ENCODE measurements at places on chromosomes 2 and 18. TPM values are rescaled to one million over a fixed set of nuclear protein-coding genes. Genes with fewer than 3 reads are reported as not detected.

- no peak overlapping the region for H3K4me3 ChIP-seq
- no peaks in the 10 kb centered on the region for H3K4me1 ChIP-seq
- DNase-seq, result no peak
- no peaks in the 10 kb centered on the region for H3K36me3 ChIP-seq
- H3K27ac ChIP-seq, result no peak overlapping the region
Observed at GRCh38 chr2:229416116-229416694, 145.1 kb upstream of the PID1 start.

The LRATD1 gene
- total RNA-seq, result 3.8 TPM

The FOXD4L1 gene
- total RNA-seq, result 0.43 TPM

DNA sequence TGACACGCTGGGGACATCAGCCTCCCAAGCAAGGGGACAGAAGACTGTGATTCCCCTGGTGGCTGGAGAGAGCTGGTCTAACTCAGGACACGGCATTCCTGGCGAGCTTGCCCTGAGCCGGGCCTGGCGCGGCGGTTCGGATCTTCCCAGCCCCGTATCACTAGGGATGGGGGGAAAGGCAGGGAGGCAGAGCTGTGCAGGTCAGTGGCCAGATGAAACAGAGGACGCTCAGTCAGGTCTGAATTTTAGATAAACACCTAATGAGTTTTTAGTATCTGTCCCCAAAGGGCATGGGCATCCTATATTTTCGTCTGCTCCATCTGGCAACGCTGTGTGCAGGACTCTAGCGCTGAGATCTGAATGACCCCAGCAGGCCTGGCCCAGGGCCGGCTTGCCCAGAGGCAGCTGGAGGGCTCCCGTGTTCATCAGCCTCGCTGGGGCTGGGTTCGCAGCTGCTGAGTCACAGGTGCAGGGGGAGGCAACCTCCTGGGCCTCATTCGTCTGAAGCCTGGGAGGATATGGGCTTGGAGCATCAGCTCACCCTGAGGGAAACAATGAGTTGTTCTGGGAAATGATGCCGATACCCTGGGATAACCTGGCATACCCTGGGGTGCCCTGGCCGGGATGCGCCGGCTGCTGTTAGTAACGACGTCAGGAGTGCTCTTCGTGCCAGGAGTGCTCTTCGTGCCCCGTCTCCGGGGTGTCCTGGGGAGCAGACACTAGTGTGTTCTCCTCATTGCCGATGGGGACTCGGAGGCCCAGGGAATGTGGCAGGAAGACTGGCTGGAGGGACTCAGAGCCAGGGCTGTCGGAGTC is 48.1 kb upstream of the HPCAL1 start:
- H3K4me3 ChIP-seq, result no peak overlapping the region
- peak; percentile 66 for DNase-seq
- peaks cover 15% of the 10 kb centered on the region for H3K4me1 ChIP-seq

- peaks cover 31% of the 10 kb centered on the region for H3K4me1 ChIP-seq
- no peak overlapping the region for H3K27ac ChIP-seq
- H3K36me3 ChIP-seq, result no peaks in the 10 kb centered on the region
Observed at GRCh38 chr2:38603402-38604290, 918 bp upstream of the HNRNPLL start.

The RGPD8 gene
- total RNA-seq, result 5.0 TPM

GRCh38 chr18:24500217-24500616 is 39.8 kb downstream of the HRH4 start:
- no peak overlapping the region for H3K4me3 ChIP-seq
- DNase-seq, result no peak
- H3K27ac ChIP-seq, result no peak overlapping the region
- H3K36me3 ChIP-seq, result no peaks in the 10 kb centered on the region
- H3K4me1 ChIP-seq, result peaks cover 8% of the 10 kb centered on the region

The DLGAP1 gene
- not detected for total RNA-seq

- H3K36me3 ChIP-seq, result no peaks in the 10 kb centered on the region
- no peak overlapping the region for H3K4me3 ChIP-seq
- no peaks in the 10 kb centered on the region for H3K4me1 ChIP-seq
- H3K27ac ChIP-seq, result no peak overlapping the region
Observed at GRCh38 chr2:174675615-174676014, 78.0 kb upstream of the WIPF1 start.

DNA sequence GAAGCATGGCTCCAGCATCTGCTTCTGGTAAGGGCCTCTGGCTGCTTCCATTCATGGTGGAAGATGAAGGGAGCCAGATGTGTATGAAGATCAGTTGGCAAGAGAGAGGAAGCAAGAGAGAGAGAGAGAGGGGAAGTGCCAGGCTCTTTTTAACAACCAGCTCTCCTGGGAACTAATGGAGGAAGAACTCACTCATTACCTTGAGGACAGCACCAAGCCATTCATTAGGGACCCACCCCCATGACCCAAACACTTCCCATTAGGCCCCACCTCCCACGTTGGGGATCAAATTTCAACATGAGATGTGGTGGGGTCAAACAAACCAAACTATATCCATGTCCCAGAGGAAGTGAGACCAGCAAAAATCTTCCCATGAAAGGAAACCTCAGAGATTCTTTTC is 124.8 kb upstream of the SIX2 start:
- DNase-seq, result no peak
- no peak overlapping the region for H3K27ac ChIP-seq
- H3K27me3 ChIP-seq, result no peaks in the 10 kb centered on the region

GRCh38 chr18:79770826-79771225 is 26.9 kb upstream of the KCNG2 start:
- DNase-seq, result no peak
- H3K27me3 ChIP-seq, result peaks cover 93% of the 10 kb centered on the region
- H3K27ac ChIP-seq, result no peak overlapping the region
- H3K4me3 ChIP-seq, result no peak overlapping the region

GRCh38 chr2:25669520-25669919 is 3.9 kb downstream of the DTNB start:
- H3K27ac ChIP-seq, result no peak overlapping the region
- no peak for DNase-seq
- peaks cover 56% of the 10 kb centered on the region for H3K4me1 ChIP-seq
- no peaks in the 10 kb centered on the region for H3K36me3 ChIP-seq
- H3K27me3 ChIP-seq, result no peaks in the 10 kb centered on the region

DNA sequence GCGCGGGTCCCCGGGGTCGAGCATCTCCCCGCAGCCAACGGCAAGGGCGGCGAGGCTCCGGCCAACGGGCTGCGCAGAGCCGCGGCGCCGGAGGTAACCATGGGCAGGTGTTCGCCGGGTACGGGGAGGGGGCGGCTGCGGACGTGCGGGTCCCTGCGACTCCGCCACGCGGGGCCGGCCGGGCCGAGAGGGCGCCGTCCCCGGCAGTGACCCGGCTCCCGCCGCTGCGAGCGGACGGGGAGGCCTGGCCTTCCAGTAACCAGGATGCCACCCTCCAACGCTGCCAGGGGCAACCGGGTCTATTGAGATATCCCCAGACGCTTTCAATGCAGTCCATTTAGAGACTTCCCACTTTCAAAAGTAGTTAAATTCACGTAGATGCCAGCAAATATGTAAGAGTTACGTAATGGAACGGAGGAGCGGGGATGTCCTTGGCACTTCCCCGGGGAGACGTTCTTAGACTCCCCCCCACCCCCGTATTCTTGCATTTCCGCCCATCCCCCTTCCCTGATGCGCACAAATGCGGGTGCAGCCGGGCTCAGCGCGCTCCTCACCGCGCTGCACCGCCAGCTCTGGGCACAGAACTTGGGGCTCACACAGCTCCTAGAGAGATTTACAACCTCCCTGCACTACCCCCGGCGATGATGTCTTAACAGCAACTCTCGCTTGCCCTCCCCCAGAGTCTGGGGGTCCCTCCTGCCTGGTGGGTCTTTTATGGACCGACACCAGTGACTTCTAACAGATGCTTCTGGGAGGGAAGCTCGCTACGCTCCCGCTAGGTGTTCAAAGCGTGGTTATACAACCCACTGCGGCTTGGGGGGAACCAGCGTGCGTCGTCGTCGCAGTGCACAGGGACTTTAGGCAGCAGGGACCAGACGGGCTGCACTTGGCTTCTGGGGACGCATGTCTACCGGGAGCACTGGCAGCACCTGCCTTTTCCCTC is 657 bp downstream of the SGPP2 start:
- no peaks in the 10 kb centered on the region for H3K36me3 ChIP-seq
- H3K27ac ChIP-seq, result no peak overlapping the region
- H3K4me3 ChIP-seq, result peak overlapping the region; percentile 54
- peak; percentile 26 for DNase-seq
- no peaks in the 10 kb centered on the region for H3K27me3 ChIP-seq

DNA sequence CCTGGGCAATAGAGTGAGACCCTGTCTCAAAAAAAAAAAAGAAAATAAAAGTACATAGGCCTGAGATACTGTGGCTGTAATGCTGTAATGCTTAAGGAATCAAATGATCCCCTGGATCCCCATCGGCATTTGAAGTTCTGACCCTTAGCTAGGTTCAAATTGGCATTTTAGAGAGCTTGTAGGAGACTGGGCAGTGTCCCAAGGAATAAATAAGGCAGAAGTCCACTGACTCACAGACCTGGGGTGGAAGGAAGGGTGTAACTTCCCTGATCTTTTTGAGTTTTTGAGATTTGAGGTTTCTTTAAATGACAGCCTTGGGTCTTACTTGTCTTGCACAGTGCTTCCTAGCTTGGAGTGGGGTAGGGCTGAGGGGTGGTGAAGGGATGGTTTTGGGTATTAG is 553.7 kb downstream of the SLC4A3 start:
- no peak overlapping the region for H3K27ac ChIP-seq
- no peaks in the 10 kb centered on the region for H3K27me3 ChIP-seq
- H3K4me1 ChIP-seq, result peaks cover 18% of the 10 kb centered on the region

The MEP1B gene
- total RNA-seq, result not detected

DNA sequence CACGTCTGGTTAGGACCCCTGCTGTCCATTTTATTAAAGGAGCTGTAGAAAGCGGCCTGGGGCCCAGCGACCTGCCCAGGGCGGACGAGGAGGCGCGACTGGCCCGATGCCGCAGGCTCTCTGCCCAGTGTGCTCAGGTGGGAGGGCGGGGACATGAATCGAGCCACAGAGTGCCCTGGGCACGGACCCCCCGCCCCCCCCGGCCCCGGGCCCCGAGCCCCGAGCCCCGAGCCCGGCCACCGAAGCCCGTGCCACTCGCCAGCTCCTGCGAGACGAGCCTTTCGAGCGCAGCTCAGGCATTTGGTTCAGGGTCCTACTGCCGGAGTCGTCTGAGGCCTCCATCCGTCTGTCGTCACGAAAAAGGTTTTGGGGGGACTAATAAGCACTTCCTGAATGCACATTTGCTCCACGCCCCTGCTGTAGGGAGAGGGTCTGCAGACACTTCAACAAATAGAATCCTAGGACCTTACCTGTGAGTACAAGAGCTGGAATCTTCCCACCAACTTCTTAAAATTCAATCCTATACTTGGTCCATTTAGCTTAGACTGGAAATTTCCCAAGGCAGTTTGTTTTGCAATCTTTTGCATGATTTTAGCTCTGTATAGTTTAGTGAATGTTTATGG is 602 bp upstream of the ADAM17 start:
- no peaks in the 10 kb centered on the region for H3K27me3 ChIP-seq
- no peaks in the 10 kb centered on the region for H3K36me3 ChIP-seq
- no peak for DNase-seq
- peak overlapping the region; percentile 96 for H3K27ac ChIP-seq
- H3K4me3 ChIP-seq, result peak overlapping the region; percentile 83

- H3K4me1 ChIP-seq, result peaks cover 34% of the 10 kb centered on the region
- no peaks in the 10 kb centered on the region for H3K27me3 ChIP-seq
- peak; percentile 54 for DNase-seq
- peaks cover 5% of the 10 kb centered on the region for H3K36me3 ChIP-seq
- H3K27ac ChIP-seq, result no peak overlapping the region
- no peak overlapping the region for H3K4me3 ChIP-seq
Observed at GRCh38 chr18:48663931-48664847, 125.4 kb downstream of the CTIF start.

The KCNF1 gene
- total RNA-seq, result 1.0 TPM

The SCYGR4 gene
- total RNA-seq, result not detected

All from PC-9 (cell line).